ENCODE measurements at places on chromosomes 2 and 18.

- DNase-seq, result no peak
These were observed 1223.1 kb upstream of the ZEB2 start for GRCh38 chr2:145743011-145743410.

- no peak for DNase-seq
These were observed 51.8 kb downstream of the KCNG2 start for GRCh38 chr18:79849328-79850207.

DNA sequence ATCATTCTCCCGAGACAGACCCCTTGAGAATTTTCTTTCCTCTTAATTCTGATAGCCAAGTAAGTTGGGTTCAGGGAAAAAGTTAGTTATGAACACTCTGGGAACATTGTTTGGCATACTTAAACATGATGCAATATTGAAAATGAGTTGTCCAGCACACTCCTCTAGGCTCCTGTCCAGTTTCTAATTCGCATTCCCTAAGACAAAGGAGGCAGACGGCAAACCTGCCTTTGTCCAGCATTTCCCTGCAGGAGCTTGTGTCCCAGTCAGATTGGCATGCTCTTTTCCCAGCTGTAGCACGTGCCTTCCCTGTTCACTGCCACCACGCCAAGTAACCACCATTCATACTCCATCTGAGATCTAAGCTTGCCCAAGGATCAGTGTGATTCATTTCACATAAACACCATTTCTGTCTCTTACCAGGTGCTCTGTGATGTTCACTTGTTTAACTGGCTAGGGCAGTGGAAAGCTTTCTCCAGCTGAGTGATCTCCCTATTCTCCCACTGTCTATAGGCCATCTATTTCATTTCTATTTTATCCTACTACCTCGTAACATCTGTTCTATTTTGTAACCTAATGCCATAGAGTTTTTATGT is 150.0 kb upstream of the EPB41L3 start:
- no peak for DNase-seq

DNA sequence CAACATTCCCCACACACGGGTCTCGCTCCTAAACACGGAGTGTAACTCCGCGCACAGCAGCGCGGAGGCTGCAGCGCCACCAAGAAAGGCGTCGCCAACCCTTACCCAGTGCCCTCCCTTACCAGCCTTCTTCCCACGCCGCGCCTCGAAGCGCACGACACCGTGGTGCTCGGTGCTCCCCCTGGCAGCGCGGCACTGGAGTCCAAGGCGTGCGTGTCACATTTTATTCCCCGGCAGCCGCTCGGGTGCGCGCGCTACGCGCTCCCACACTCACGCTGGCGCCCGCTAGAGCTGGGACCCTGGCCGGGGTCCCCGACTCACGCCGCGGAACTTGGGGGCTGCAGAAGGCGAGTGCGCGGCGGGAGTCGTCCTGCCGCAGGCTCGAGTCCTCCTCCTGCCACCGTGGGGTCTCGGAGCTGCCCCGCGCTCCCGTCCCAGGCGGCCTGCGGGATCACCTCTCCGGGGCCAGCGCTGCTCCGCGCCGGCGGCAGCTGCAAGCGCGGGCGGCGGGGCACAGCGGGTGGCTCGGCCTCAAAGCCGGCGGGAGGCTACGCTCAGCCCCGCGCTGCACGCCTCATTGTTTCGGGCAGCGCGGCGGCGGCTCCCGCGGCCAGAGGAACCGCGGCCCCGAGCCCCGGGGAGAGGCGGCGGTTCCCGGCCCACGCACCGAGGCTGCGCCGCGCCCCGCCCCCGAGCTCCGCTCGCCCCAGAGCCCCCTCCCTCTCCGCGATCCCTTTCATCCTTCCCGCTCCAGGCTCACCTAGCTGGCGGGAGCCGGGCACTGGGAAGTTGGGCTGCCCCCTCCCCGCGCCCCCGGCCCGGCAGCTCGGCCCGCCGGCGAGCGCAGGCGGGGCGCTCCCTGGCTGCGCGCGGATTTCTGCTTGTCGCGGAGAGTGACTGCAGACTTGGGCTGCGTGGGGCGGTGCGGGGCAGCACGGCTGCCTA is at the start of gene ST6GAL2:
ST6GAL2 (minus strand) TSS at position 197 of the 945 bp plus-strand sequence. CDS start 42,190 bp downstream, outside the sequence.
- DNase-seq, result peak; percentile 92

DNA sequence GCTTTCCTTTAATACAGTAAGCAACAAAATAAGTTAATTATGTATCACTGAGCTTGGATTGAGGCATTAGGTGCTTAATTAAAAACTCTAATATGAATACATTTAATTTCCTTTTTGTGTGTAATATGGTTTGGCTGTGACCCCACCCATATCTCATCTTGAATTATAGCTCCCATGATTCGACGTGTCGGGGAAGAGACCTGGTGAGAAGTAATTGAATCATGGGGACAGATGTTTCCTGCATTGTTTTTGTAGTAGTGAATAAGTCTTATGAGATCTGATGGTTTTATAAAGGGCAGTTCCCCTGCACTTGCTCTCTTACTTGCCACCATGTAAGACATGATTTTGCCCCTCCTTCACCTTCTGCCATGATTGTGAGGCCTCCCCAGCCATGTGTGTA is 325.4 kb upstream of the CDH7 start:
- no peak for DNase-seq

GRCh38 chr2:108640731-108641130 is 78.6 kb upstream of the RANBP2 start:
- DNase-seq, result no peak

- DNase-seq, result no peak
These were observed 29.9 kb downstream of the ZEB2 start for GRCh38 chr2:144490017-144490416.

DNA sequence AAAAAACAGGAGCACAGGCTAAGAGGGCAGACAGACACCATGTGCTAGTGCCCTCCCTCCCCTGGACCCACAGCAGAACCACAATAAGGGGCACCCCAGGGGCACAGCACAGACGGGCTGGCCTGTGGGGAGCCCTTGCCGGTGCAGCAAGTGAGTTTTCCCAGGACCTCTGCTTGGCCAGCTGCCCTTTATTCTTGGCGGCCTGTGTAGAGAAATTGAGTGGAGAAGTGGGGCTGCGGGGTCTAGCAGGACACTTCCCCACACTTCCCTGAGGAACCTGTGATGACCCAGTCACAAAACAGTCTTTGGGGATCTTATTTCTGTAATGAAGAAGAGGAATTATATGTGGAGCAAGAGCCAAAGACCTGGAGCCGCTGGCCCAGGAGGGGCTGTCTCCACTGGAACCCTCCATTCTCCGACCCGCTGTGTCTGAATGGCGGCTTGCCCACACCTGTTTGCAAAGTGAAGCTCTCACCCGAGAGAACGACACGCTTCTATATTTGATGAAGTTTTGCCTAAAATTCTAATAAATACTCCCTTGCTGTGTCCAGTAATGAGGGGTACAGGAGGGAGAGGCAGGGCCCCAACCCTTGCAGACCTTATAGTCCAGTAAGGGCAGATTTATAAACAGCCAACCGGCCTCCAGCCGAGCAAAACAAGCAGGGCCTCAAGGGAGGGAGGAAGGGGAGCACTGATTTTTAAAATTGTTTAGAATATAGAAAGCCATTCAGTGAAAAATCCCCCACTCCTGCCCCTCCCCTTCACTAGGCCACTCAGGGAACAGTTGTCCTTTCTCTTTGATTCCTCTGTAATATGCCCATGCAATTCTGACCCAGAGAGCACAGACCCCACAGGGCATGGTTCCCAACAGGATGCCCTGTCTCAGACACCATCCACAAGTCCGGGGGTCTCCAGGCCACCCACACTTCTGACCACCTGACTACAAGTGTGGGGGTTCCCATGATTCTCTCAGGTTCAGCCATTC is 44.7 kb upstream of the SNED1 start:
- DNase-seq, result no peak

DNA sequence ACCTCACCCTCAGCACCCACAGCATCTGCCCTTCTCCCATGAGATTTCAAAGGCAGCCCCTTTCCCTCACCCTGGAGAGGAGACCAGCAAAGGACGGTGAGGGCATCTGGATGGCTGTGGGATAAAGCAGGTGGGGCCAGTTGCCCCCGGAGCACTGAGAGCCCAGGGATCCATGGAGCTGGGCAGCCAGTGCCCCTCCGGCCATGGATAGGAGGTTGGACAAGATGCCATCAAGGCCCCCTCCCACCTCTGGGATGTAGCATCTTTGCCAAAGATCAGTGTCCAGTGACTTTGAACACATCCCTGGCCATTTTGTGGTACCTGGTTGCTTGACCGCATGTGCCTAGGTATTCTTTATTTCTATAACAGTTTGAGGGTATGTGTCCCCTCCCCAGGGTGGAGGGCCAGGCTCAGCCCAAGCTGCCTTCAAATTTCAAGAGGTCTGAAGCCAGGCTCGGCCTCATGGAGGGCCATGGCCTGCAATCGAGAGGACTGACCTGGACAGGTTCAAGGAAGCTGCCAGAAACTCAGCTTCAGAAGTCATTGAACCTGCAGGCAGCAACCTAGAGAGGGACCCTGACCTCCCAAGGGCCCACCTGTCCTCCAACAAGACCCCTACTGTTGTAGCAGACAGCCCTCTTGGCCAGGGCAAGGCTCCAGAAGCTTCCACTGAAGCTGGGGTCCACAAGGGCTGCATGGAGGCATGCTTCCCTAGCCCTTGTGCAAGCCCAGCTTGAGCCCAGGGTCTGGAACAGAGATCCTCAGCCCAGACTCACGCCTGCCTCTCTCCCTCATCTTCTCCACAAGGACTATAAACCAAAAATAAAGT is 55.5 kb upstream of the BIN1 start:
- no peak for DNase-seq

GRCh38 chr2:148529745-148530144 is 114.8 kb upstream of the EPC2 start:
- no peak for DNase-seq

GRCh38 chr2:160336635-160337034 is 136.6 kb upstream of the ITGB6 start:
- no peak for DNase-seq

GRCh38 chr2:17637131-17637906 is 96.8 kb downstream of the VSNL1 start:
- no peak for DNase-seq

- no peak for DNase-seq
These were observed 5.2 kb downstream of the ABCB6 start for GRCh38 chr2:219213486-219214071.

- no peak for DNase-seq
These were observed 26.5 kb upstream of the INO80C start for GRCh38 chr18:35524226-35524625.

GRCh38 chr2:101307503-101307902 is 998 bp downstream of the RNF149 start:
- DNase-seq, result no peak

- no peak for DNase-seq
These were observed 134.8 kb upstream of the FSHR start for GRCh38 chr2:49288902-49289700.

DNA sequence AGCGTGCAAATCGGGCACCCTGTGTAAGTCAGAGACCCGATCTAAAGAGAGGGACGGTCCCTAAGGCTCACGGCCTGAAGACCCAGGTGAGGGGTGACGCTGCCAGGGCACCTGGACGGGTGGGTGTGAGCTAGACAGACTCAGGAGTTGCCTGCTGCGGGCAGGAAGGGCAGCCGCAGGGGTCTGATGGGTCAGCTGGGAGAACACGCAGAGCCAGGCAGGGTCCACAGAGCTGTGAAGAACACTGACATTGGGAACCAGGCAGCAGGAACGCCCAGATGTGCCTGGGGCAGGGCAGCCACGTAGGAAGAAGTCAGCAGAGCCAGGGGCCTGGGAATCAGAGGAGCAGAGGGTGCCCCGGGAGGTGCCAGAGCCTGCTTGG is 25.9 kb downstream of the HDAC4 start:
- DNase-seq, result no peak

DNA sequence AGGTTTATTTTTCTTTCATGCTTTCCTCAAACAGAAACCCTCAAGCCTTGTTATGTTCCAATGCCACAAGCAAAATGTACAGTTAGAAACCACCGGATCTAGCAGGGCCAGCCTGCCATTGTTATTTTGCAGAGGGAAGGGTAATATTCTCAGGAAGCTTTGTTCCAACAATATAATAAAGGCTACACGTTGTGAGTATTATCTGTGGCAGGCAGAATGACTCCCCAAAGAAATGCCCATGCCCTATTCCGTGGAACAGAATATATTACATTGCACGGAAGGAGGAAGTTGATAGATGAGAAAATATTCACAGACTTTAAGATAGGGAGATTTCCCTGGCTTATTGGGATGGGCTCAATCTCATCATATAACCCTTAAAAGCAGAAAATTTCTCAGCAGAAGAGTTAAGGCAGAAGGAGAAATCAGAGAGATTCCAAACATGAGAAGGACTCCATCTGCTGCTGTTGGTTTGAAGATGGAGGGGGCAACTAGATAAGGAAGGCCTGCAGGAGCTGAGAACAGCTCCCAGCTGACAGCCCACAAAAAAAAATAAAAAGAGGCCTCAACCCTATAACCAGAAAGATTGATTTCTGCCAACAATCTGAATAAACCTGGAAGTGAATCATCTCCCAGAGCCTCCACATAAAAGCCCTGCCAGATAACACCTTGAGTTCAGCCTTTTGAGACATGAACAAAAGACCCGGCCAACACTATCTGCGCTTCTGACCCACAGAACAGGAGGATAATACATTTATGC is 466.6 kb downstream of the LPIN1 start:
- DNase-seq, result peak; percentile 12

DNA sequence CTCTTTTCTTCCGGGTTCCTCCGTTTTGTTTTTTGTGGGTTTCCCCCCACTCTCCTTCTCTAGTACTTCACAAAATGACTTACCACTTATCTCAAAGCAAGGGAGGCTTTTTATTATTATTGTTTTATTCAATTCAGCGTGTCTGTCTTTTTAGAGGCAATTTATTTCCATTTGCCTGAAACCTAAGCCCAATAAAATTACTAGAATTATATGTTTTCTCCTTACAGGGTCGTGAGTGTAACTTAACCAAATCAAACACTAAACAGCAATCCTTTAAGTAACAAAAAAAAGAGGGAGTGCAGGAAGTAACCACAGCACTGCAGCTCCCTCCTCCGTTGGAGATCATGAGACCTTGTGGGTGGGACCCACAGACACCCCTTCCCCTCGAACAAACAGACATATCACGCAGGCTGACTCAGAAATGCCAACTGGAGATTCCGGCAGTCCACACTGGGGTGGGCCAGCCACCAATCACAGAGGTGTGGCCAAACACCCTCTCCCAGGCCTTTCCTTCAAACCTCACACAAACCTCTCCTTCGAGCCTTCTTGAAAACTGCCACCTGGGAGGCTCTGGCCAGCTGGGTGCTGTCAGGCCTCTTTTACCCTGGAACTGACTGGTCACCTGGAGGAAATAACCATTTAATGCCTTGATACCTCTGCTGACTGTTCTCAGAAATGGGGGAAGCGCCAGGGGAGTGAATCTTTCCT is 207.1 kb upstream of the SMAD2 start:
- no peak for DNase-seq

DNA sequence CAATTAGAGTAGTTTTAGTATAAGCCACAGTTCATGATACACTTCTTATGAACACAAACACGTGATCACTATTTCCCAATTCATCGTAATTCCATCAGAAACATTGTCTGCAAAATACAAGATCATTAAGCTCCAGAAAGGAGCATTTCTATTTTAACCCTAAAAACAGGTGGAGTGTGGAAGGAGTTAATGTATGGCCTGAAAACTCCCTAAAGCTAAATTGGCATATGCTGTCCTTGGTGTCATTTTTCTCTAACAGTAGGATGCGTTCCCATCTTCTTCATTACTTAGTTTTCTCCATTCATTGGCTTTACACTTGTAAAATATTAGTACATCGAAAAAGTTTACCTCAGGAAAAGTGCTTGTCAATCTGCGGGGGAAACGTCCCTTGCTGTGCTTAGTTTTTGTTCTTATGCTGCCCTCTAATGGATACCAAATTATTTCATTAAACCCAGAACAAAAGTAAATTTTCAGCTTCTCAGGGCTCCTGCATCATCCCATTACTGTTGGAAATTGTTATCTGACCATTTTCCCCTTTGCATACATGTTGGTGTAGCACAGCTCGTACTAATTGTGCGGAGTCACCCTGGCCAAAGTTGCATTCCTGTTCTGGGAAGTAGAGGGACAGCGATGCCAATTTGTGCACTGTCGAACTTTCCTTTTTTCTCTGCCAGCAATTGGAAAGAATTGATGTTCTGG is 153.4 kb downstream of the GPD2 start:
- peak; percentile 61 for DNase-seq
